Aorta (tissue), 5 donors: ENCODE measurements at places on chromosomes 2 and 18.

GRCh38 chr2:234368861-234369261 is 128.0 kb downstream of the ARL4C start:
- no peak for DNase-seq

DNA sequence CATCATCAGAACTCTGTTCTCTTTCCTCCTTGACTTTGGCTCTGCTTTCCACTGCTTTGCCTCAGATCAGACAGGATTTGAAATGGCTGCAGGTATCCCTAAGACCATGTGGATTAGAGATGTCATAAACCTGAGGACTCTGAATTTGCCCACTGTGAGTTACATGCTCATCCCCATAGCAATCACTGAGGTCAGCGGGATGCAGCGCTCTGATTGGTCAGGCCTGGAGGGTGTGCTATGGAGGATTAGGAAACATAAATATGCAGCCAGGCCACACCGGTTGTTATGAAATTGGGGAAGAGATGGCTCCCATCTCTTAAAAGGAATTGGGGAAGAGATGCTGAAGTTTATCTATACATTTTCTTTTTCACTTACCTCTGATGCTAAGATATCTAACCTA is 73.7 kb upstream of the DNAJC10 start:
- peak; percentile 59 for DNase-seq

DNA sequence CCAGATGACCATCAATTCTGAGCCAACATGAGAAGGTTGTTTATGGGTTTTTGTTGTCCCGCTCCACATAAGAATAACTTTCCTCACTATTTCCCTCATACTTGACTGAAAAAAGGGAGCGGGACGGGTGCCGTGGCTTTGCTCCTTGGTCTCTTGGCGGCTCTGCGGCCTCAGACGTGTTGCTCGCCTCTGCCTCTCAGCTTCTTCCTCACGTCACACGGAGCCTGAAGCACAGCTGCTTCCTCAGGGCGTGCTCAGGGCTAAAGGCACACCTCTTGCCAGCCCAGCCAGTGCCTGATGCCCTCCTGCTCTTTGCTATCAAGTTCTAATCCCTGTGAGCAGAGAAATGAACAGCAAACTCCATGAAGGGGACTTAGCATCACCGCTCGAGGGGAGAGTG is 17.9 kb upstream of the ID2 start:
- DNase-seq: no peak

GRCh38 chr18:74468547-74469061 is 11.5 kb upstream of the DIPK1C start:
- DNase-seq: no peak

DNA sequence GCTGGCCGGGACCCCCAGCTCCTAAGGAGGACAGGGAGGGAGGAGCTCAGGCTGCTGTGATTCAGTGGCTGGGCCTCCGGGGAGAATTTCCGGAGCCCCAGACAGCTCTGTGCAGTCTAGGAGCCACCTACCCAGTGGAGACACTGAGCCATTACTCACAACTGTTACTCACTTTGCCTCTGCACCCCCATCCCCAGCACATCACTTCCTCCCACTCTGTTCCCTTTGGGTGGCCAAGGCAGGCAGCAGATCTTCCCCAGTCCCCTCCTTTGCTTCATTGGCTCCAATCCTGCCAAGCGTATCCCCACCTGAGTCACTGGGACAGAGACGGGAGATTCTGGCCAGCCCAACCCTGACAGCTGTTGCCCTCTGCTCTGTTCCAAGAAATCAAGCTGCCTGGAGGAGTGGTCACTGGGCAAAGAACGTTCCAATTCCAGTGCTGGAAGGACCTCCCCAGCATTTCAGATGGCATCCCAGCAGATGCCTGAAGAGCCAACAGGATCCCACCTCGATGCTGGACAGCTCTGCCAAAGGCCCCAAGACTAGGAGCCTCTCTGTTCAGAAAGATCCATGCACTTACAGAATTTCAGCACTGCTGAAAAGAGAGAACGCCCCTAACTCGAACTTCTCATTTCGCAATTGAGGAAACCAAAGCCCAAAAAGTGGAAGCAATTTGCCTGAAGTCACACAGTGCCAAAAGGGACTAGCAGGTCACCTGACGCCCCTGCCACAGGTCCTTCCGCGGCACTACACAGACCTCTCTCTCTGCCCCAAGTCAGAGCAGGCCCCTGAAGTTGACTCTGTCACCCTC is 68.3 kb downstream of the TNS1 start:
- DNase-seq: peak; percentile 89

- no peak for DNase-seq
These were observed 44.9 kb upstream of the SMIM21 start for GRCh38 chr18:75472396-75472795.

- DNase-seq: no peak
These were observed 307.1 kb downstream of the GRB14 start for GRCh38 chr2:164314148-164314547.

GRCh38 chr2:109256111-109256510 is 127.1 kb downstream of the SH3RF3 start:
- no peak for DNase-seq

- no peak for DNase-seq
These were observed 127.0 kb upstream of the FZD5 start for GRCh38 chr2:207896525-207897285.

- DNase-seq: no peak
These were observed 9.5 kb upstream of the MYL1 start for GRCh38 chr2:210324458-210324857.

DNA sequence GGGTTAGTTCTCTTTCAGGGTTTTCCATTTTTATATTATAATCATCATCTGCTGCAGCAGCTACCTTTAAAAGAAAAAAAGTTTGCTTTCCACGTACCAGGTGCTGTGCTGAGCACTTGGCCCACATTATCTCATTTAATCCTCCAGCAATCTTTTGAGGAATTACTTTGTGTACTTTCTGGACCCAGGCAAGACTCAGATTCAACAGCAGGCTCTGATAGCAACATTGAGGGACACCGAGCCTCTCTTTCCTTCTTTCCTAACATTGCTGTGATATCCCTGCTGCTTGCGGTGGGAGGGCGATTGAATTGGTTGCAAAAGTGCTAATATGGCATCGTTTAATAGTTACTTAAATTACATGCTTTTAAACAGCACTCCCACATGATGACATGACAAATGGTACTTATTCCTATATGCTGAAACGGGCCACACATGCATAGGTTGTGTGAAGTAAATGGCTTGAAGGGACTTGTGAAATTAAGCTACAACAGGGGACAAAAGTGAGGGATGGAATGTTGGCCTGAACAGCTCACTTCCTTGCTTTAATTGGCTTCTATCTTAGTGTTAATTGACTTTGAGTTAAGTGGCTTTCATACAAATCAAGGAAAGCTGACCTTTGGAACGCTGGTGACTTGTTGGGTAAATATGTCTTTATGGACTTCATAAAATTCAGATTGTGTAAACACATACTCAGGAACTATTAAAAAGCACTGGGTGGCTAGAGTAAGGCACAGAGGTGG is 21.2 kb downstream of the SPRED2 start:
- DNase-seq: no peak
